ENCODE measurements at places on chromosomes 5 and 9. TPM values are rescaled to one million over a fixed set of nuclear protein-coding genes. Genes with fewer than 3 reads are reported as not detected.

The ZNF782 gene
- total RNA-seq, result 12.3 TPM

The NUTM2F gene
- not detected for total RNA-seq

The TRIM23 gene
- total RNA-seq, result 27.4 TPM

The SMIM33 gene
- not detected for total RNA-seq

The C5orf58 gene
- not detected for total RNA-seq

The DPYSL3 gene
- 38.5 TPM for total RNA-seq

The MATR3 gene
- 334 TPM for total RNA-seq

The SH3RF2 gene
- 4.7 TPM for total RNA-seq

The BHMT gene
- total RNA-seq, result 359 TPM

The TXNDC8 gene
- not detected for total RNA-seq

The IL3 gene
- total RNA-seq, result not detected

The CDH9 gene
- total RNA-seq, result 10.2 TPM

The CNTFR gene
- total RNA-seq, result 19.5 TPM

The PDGFRB gene
- 182 TPM for total RNA-seq

The HBEGF gene
- total RNA-seq, result 18.6 TPM

The IFNK gene
- not detected for total RNA-seq

The GPX3 gene
- 415 TPM for total RNA-seq

The ANXA2R gene
- 4.3 TPM for total RNA-seq

The SPINK4 gene
- not detected for total RNA-seq

The DMRT3 gene
- total RNA-seq, result 0.58 TPM

The GMCL2 gene
- not detected for total RNA-seq

The PCA3 gene
- total RNA-seq, result 0.12 TPM

The SPINK13 gene
- not detected for total RNA-seq

The FOXD4L6 gene
- not detected for total RNA-seq

The ZFP37 gene
- total RNA-seq, result 4.7 TPM

The SCGB3A2 gene
- 0.93 TPM for total RNA-seq

The GRIA1 gene
- total RNA-seq, result 1.8 TPM

The ANGPTL2 gene
- total RNA-seq, result 17.6 TPM

The RASGRF2 gene
- total RNA-seq, result 3.5 TPM

The NMUR2 gene
- total RNA-seq, result 0.12 TPM

The ADAMTS2 gene
- total RNA-seq, result 32.0 TPM

The PCDHGC3 gene
- total RNA-seq, result 71.1 TPM

The GPR150 gene
- total RNA-seq, result not detected

The AK1 gene
- total RNA-seq, result 79.2 TPM
